ENCODE measurements at places on chromosomes 3 and 15.

DNA sequence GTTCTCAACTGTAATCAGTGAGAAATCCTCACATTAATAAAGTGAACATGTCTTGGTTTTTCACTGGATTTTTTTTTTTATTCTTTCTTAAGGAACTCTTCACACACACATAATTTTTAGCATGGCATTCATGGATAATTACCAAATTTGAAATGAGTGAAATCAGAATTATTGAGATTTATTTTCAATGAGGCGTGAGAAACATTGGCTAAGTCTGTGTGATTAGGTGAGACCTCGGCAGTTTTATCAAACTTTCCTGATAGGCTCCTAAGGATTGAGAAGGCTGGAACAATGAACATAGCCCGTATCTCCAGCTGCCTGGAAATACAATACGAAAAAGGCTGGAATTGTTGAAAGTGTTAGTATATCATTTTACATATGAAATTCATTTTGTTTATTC lies 35.5 kb downstream of the MDFIC2 start:
- no peak for DNase-seq

DNA sequence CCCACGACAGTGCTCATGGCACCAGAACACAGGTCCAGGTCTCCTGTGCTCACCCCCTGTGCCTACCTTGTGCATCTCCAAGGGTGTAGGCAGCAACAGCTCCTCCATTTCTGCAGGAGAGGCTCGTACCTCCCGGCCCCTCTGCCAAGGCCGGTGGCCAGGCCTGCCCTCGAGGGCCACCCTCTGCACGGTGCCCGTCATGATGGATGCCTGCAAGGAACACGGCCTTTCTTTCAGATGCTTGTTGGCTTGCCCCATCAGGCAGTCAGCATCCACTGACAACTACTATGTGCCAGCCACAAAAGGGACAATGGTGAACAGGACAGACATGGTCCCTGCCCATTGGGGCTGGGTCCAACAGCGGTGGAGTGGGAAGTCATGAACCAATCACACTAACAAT lies 43.8 kb downstream of the GRIP2 start:
- DNase-seq: no peak

DNA sequence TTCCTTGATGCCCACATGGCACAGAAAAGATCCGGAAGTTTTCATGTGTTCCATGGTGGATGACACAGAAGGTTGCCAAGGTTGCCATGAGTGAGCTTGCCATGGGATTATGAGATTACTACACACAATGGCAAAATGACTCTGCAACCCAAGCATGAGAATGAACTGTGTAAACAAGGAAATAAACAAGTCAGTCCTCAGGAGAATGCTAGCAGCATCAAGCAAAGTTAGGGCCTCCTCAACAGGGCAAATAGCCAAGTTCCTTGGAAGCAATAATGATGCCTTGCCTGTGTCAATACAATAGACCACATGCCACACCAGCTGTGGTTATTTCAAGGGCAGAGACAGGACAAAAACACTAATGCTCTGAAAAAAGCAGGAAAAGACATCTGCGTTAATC lies 41.8 kb downstream of the AQR start:
- DNase-seq: no peak

GRCh38 chr3:100631236-100631635 lies 21.8 kb downstream of the ADGRG7 start:
- no peak for DNase-seq

DNA sequence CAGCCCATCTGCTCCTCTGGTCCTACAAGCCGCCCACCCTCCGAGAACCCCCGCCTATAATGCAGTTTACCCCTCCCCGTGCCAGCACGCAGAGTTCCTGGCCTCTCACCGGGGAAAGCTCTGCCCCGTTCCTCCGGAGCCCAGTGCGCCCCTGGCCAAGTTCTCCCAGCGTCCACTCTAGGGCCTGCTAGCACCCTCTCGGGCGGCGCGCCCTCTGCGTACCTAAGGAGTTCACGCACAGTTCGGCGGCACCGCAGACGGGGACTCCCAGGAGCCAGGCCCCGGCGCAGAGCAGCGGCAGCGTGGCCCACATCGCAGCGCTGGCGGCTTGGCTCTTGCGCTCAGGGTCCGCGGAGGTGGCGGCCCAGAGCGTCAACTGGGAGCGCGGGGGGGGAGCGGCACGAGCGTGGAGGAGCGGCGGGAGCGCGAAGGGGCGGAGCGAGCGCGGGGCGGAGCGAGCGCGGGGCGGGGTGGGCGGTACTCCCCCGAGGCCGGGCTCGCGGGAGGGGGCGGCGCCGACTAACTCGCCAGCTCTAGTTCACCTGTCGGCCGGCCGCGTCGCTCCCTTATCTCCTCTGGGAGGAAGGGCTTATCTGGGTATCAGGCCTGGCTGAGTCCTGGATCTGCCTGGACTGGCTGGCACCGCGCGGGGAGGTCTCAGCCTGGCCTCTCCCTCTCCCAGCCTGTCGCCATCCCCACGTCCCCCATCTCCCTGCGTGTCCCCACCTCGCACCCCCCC lies at the start of gene CTSH:
CTSH (minus strand) TSS at position 378 of the 739 bp plus-strand sequence; CDS start at position 313, 65 bp downstream.
- DNase-seq: peak; percentile 74

GRCh38 chr3:61347981-61348380 lies 96.7 kb upstream of the FHIT start:
- no peak for DNase-seq

DNA sequence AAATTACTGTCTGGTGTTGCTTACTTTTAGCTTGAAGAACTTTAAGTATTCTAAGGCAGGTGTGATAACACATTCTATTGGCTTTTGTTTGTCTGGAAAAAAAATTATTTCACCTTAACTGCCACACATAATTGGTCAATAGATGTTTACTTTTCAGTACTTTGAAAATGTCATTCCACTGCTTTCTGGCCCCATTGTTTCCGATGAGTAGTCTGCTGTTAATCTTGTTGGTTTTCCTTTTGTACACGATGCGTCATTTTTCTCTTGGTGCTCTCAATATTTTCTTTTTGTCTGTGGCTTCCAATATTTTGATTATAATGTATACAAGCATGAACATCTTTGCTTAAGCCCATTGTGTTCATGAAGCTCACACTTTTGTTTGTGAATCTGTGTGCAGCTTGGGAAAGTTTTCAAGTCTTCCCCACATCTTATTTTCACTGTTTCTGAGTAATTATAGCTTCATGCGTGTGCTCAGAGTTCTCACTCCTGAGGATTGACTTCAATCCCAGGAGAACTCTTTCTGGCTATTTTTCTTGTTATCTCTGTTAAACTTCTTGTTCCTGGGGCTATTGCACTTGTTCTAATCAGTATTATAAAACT lies 664.7 kb downstream of the IGSF11 start:
- no peak for DNase-seq

DNA sequence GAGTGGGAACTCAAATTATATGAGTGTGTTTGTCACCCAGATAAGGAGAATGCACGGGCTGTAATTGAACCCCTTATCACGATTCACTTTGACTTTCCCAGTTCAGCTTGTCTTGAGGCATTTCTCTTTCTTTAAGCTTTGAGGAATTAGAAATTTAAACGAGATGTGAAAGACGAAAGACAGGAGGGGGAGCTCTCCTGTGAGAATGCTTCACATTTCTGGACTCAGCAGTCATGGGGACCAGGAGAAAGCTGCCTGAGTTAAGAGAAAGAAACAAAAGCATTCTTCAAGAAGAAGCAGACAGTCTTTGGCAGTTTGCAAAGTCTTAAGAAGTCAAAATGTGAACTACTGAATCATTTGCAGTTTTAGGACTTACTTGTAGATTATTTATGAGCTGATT lies 205.6 kb downstream of the NECTIN3 start:
- DNase-seq: no peak

- no peak for DNase-seq
Measured at GRCh38 chr3:143040261-143040879, 39.0 kb downstream of the U2SURP start.

GRCh38 chr3:142925140-142925539 lies 36.3 kb upstream of the PCOLCE2 start:
- no peak for DNase-seq

GRCh38 chr15:57973534-57973933 lies 92.0 kb downstream of the ALDH1A2 start:
- no peak for DNase-seq
